Hematopoietic multipotent progenitor cell treated with erythropoietin and hydrocortisone succinate and interleukin-3 and kit ligand, for 4 days (in vitro differentiated cells): ENCODE measurements at places on chromosomes 11 and 22.

GRCh38 chr22:41550952-41551491 is 6.8 kb upstream of the POLR3H start:
- no peak for DNase-seq

GRCh38 chr11:933142-933851 is 7.6 kb downstream of the AP2A2 start:
- DNase-seq = peak; percentile 84

DNA sequence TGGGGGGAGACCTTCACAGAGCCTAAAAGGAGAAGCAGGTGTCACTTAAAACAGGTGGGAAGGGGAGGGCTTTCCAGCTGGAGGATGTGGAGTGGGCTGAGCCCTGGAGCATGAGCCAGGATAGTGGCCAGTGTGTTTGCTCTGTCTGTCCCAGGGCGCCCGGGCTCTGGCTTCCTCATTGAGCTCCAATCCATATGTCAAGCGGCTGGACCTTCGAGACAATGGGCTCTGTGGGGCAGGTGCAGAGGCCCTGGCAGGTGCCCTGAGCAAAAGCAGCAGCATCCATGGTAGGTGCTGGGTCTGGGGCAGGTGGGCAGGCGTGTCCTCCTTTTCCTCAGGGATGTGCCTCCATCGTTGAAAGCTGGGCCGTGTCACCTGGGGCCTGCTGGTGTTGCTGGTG is 2.0 kb downstream of the LRRC74B start:
- no peak for DNase-seq

DNA sequence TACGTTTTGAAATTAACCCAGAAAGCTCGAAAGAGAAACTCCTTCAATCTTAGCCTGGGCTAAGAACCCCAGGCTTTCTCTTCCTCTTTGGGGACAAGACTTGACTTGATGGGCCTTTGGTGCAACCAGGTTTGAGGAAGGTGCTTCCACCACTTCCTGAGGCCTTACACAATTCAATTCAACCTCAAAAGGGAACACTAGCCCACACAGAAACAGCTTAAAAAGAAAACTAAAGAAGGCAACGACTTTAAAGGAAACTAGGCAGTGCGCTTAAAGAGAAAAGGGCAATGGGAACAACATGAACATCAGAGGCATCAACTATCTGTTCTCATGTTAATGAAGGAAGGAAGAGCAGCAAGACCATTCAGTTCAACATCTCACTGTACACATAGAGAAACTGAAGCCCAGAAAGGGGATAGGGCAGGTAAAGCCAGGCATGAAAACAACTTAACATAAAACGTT is 24.8 kb downstream of the PAK1 start:
- DNase-seq = peak; percentile 66

- no peak for DNase-seq
Measured at GRCh38 chr22:34475886-34476285, 555.6 kb upstream of the LARGE1 start.

GRCh38 chr11:35787626-35788025 is 125.1 kb downstream of the TRIM44 start:
- no peak for DNase-seq

- DNase-seq = peak; percentile 81
Measured at GRCh38 chr11:62081378-62082291, 42.2 kb upstream of the INCENP start.

GRCh38 chr11:76782531-76783293 is 444 bp upstream of the TSKU start:
- peak; percentile 88 for DNase-seq

DNA sequence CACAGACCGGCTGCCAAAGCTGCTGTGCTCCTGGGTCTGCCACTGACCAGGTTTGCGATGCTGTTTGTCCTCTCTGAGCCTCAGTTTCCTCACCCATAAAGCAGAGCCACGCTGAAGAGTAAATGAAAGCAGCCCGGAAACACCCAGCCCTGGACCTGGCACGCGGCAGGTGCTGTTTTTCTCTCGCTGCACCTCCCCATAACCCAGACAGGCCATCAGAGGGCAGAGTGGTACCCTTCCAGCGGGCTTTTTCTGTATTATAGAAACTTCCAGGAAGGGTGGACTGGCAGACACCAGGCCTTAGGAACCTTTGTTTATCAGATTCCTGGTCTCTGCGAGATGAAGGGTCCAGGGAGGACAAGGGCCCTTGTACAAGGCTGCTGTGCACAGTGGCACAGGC is 17.9 kb upstream of the FGF19 start:
- peak; percentile 17 for DNase-seq

- DNase-seq = no peak
Measured at GRCh38 chr22:41684194-41684593, 4.5 kb downstream of the SNU13 start.

GRCh38 chr11:76588455-76589325 is 81.9 kb downstream of the LRRC32 start:
- peak; percentile 88 for DNase-seq

GRCh38 chr11:128610721-128611617 is 23.6 kb upstream of the ETS1 start:
- peak; percentile 93 for DNase-seq

GRCh38 chr22:48944433-48944750 is 883.3 kb downstream of the BRD1 start:
- no peak for DNase-seq

DNA sequence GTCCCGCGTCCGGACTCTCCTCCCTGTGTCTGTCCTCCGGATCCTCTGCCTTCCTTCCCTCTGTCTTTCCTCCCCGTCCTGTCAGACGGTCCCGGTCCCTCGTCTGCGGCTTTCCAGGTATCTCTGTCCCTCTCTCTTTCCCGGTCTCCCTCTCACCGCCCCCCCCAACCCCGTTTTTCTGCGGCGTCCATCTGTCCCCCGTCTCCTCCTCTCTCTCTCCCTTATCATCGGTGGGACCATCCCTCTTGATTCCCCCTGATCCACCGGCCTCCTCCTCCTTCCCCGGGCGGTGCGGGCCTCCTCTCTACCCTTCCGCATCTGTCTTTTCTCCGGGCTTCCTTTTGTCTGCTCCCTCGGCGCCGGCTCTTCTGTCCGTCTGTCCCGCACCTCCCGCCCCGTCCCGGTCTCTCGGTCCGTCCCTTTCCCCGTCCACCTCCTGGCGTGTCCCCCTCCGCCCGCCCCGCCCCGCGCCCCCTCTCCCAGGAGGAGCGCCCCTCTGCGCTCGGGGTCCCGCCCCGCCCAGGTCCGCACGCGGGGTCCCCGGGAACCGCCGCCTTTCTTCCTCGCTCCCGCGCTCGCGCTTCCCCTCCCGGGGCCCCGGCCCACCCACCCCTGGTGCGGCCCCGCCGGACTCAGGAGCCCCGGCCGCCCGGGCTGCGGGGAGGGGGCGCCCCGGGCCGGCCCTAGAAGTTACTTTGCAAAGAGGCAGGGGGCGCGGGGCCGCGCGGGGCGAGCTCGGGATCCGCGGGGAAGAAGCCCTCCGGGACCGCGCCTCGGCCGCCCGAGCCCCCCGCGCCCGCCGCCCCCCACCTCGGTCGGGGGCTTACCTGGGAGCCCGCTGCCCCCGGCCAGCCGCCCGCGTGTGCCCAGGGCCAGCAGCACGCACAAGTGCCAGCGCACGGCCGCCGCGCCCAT is 568 bp downstream of the SCUBE1 start:
- DNase-seq = peak; percentile 23

DNA sequence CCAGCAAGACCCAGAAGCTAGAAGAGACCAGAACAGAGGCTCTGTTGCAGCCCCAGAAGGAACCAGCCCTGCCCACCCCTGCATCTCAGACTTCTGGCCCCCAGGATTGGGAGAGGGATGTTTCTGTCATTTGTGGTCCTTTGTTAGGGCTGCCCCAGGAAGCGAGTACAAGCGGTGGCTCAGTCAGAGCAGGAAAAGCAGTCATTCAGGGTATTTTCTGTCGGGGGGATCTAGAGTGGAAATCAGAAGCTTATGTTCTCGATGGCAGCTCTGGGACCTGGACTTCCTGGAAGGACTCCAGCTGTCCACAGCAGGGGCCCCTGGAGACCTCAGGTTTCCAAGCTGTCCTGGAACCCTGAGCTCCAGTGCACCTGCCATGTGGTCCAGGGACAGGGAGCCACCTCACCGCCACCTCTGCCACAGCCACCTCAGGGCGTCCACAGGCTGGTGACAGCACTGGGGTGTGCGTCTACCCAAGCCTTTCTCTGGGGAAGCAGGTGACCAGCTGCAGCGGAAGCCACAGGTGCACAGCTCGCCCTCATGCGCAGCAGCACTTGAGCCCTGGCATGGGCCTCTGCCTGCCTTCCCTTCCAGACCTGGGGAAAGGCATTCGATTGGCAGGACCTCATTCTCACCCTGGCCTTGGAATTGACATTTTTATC is 2.6 kb downstream of the KRTAP5-5 start:
- DNase-seq = no peak

GRCh38 chr22:23833017-23833751 is 5.6 kb downstream of the DERL3 start:
- DNase-seq = no peak

GRCh38 chr11:119880143-119880542 is 151.1 kb upstream of the NECTIN1 start:
- no peak for DNase-seq

- peak; percentile 64 for DNase-seq
Measured at GRCh38 chr22:21755851-21756284, 20.3 kb upstream of the YPEL1 start.
